ENCODE measurements at places on chromosomes 2 and 18.

DNA sequence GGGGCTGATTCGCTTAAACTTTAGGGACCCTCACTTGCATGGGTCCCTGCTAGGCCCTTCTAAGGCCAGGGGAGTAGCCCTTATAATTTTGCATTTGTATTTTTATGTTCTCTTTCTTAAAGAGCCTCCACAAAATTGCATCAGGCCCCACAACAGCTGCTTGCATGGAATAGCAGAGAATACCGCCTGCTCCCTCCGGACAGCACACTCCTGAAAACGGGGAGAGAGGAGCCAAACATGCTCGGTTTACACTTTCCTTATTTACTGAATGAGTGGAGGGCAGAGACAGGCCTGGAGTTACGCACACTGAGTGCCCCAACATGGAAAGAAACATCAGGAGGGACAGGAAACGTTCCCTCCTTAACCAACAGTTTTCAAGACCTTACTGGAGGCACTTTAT is 132.2 kb downstream of the ANTXR1 start:
- DNase-seq: no peak

GRCh38 chr18:26519114-26519513 is 29.2 kb downstream of the KCTD1 start:
- DNase-seq: no peak

GRCh38 chr2:189393440-189394111 is 47.7 kb upstream of the WDR75 start:
- no peak for DNase-seq

GRCh38 chr2:124063596-124063995 is 38.5 kb downstream of the CNTNAP5 start:
- no peak for DNase-seq

GRCh38 chr2:3146175-3146574 is 231.4 kb downstream of the EIPR1 start:
- no peak for DNase-seq

- no peak for DNase-seq
These were observed 8.1 kb downstream of the METTL21A start for GRCh38 chr2:207617011-207617671.

DNA sequence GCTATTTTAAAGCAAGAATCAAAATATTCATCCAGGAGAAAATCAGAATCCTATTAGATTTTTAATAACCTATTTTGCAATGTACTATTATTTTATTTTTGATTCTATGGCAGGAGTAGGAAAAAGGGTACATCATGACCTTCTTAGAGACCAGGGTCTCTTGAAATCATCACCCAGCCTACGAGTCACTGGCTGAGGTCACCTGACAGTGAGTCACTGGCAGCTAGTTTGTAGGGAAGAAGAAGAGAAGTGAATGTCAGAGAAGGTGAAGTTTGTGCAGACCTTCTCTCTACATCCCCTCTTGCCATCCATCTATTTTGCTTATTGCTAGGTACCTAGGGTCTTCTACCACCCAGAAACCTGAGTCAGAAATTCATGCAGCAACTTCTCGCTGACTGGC is 144.2 kb downstream of the ALK start:
- DNase-seq: no peak

Measured in hypothalamus (tissue), 51 donors.